ENCODE measurements at places on chromosomes 3 and 15.
A peak's percentile ranks its signal among the peaks of the same experiment; 100 is the strongest.

GRCh38 chr15:76034111-76034510 is 21.9 kb upstream of the NRG4 start:
- H3K4me1 ChIP-seq = no peaks in the 10 kb centered on the region
- H3K27me3 ChIP-seq = no peaks in the 10 kb centered on the region

- H3K4me1 ChIP-seq = no peaks in the 10 kb centered on the region
- DNase-seq = no peak
- H3K4me3 ChIP-seq = no peak overlapping the region
- no peak overlapping the region for H3K27ac ChIP-seq
- no peaks in the 10 kb centered on the region for H3K27me3 ChIP-seq
These were observed 418.8 kb downstream of the OTOL1 start for GRCh38 chr3:161915418-161915750.

DNA sequence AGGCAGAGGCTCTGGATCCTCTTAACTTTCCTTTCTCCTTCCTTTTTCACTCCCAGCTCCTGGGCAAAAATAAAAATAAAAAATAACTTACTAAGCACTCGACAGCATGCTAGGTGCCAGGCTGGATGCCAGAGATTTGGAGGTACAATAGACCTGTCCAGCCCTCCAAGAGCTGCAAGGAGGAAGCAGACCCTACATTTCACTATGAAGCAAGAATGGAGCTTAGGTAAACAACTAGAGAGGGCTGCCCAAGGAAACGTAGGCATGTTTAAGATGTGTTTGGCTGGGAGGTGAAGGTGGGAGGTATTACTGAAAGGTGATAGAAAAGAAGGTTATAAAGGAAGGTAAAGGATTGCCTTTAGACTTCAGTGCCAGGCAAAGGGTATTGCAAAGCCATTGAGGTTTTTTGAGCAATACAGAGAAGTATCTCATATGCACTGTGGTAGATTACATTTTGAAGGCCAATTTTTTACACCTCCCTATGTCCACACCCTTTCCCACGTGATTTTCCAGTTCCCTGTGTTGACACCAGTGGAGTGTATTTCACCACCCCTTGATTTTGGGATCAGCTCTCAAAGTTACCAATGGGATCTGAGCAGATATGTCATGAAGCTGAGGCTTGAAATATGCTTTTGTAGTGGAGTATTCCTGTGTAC is 69.1 kb downstream of the DCLK3 start:
- H3K36me3 ChIP-seq = no peaks in the 10 kb centered on the region
- no peaks in the 10 kb centered on the region for H3K4me1 ChIP-seq
- H3K4me3 ChIP-seq = no peak overlapping the region
- no peak overlapping the region for H3K27ac ChIP-seq
- H3K27me3 ChIP-seq = no peaks in the 10 kb centered on the region

DNA sequence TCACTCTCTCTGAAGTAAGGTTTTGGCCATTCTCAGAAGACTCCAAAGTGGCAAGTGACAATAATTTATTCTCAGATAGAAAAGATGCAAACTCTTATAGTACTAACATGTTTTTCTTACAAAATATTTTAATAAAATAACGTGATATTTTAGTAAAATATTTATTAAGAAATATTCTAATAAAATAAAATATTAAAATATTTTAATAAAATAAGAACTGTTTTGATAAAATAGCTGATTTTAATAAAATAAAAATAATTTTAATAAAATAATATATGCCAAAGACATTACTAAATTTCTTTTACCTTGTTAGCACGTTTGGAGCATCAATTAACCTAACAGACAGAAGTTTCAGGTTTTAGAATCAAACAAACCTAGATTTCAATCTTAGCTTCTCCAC is 424.0 kb upstream of the NECTIN3 start:
- no peak overlapping the region for H3K4me3 ChIP-seq
- H3K36me3 ChIP-seq = no peaks in the 10 kb centered on the region
- no peak overlapping the region for H3K27ac ChIP-seq
- no peak for DNase-seq

DNA sequence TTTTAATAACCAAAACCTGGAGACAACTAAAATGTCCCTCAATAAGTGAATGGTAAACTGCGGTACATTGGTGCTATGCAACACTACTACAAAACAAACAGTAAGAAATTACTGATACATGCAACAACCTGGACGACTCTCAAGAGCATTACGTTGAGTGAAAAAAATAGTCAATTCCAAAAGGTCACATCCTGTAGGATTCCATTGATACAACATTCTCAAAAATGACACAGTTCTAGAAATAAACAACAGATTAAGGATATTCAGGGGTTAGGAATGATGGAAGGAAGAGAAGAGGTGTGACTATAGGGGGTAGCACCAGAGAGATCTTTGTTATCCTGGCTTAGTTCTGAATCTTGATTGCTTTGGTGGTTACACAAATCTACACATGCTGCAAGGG is 72.2 kb downstream of the ZNF148 start:
- no peaks in the 10 kb centered on the region for H3K27me3 ChIP-seq
- H3K36me3 ChIP-seq = no peaks in the 10 kb centered on the region
- no peak overlapping the region for H3K4me3 ChIP-seq
- DNase-seq = no peak
- no peak overlapping the region for H3K27ac ChIP-seq

GRCh38 chr15:52161406-52161966 is 29.7 kb downstream of the GNB5 start:
- no peaks in the 10 kb centered on the region for H3K27me3 ChIP-seq
- no peaks in the 10 kb centered on the region for H3K4me1 ChIP-seq
- no peaks in the 10 kb centered on the region for H3K36me3 ChIP-seq
- no peak overlapping the region for H3K27ac ChIP-seq
- H3K4me3 ChIP-seq = no peak overlapping the region

DNA sequence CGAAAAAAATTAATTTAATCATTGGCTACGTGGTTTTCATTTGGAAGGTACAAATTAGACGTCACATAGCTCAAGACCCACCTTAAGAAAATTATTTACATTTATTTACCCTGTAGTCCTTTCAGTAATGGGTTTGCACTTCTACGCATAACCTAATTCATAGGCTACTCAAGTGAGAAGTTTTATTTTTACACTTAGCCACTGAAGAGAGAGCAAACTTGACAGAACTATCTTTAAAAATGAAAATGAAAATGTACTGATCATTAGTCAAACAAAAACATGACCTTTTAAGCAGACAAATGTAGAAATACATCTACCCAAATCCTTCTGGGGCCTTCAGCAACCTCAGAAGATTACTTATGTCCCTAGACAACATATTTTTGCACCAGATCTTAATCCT is 269.4 kb upstream of the TTC14 start:
- H3K36me3 ChIP-seq = no peaks in the 10 kb centered on the region
- H3K27me3 ChIP-seq = no peaks in the 10 kb centered on the region
- H3K27ac ChIP-seq = no peak overlapping the region
- DNase-seq = no peak

DNA sequence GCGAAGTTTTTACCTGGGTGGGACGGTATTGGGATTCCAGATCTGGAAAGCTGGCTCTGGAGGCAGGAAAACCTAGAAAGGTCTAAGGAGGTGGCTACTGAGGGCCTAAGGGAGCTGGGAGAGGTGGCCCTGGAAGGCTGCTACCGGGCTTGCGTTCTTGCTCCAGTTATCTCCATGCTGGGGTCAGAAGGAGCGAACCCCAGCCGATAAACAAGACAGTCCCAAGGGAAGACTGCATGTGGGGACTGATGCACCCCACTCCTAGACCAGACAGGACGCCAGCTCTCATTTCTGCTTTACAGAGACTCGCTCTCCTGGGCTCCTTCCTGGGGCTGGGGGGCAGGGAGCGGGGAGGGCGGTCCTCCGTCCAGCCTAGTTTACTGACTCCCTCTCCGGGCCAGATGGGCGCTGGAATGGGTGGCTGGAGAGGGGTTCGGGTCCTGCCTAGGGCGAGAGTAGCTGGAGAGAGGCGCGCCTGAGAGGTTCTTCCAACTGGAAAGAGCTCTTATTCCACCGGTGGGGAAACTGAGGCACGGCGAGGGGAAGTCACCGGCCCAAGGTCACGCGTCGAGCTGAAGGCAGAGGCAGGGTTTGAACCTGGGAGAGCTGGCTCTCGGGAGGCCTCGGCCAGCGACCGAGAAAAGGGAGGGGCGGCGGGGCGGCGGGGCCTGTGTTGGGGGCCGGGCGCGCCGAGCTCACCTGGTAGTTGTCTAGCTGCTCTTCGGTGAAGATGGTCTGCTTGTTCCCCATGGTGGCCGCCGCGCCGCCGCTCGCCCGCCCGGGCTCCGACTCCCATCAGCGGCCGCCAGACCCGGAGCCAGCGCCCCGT is 565 bp downstream of the CIB2 start:
- H3K4me1 ChIP-seq = no peaks in the 10 kb centered on the region
- DNase-seq = no peak
- H3K36me3 ChIP-seq = no peaks in the 10 kb centered on the region
- H3K4me3 ChIP-seq = peak overlapping the region; percentile 46
- peak overlapping the region; percentile 88 for H3K27ac ChIP-seq

- H3K4me1 ChIP-seq = no peaks in the 10 kb centered on the region
- no peak overlapping the region for H3K4me3 ChIP-seq
- peak; percentile 29 for DNase-seq
These were observed 100.5 kb upstream of the RGMA start for GRCh38 chr15:93189561-93189960.

DNA sequence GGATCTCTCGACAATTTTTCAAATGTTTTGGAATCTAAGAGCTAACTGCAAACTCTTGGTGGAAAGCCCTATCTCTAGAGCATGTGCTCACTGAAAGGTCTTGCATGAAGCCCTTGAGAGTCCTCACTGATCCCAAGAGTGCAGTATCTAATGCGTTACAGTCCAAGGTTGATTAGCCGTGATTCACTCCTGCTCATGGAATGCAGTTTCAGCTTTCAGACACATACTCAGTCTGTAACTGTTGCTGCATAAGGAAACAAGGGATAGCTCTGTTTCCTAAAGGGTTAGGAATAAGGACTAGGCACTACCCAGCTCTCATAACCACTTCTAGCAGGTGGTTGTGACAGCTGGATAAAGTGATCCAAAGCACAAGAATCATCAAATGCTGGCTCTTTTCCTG is 687.4 kb upstream of the CFAP20DC start:
- no peaks in the 10 kb centered on the region for H3K36me3 ChIP-seq
- no peak overlapping the region for H3K4me3 ChIP-seq
- no peaks in the 10 kb centered on the region for H3K27me3 ChIP-seq
- no peak overlapping the region for H3K27ac ChIP-seq
- H3K4me1 ChIP-seq = no peaks in the 10 kb centered on the region

DNA sequence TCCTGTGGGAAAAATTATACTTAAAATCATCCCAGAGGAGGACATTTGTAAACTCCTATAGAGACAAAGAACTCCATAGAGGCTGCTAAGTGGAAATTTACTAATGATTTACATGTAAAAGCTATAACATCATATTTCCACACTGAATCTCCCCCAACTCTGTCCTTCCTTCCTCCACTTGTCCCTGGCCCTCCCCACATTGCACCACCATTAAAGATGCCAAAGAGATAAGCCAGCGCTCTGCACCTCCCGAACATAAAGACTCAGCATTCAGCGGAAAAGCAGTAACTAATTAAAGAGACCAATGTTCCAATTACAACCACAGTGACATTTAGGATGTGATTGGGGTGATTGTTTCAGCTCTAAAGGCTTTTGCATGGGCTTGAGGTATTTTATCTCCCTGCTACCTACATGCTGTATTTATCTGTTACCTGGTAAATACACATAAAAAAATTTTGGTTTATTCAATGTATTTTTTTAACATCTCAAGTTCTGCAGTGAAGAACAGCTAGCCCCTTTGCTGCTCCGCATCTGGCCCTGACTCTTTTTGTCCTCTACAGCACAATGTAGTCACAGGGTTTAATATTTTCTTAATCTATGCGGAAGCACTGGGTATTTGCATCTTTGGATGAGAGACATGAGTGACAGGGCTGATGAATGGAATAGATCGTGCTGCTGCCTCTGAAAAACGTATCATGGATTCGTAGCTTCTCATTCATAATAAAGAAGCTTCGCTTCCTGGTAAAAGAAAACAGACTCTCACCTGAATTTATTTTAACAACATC is 35.3 kb upstream of the B3GNT5 start:
- no peaks in the 10 kb centered on the region for H3K36me3 ChIP-seq
- no peaks in the 10 kb centered on the region for H3K27me3 ChIP-seq
- H3K27ac ChIP-seq = no peak overlapping the region
- no peak for DNase-seq
- no peaks in the 10 kb centered on the region for H3K4me1 ChIP-seq

DNA sequence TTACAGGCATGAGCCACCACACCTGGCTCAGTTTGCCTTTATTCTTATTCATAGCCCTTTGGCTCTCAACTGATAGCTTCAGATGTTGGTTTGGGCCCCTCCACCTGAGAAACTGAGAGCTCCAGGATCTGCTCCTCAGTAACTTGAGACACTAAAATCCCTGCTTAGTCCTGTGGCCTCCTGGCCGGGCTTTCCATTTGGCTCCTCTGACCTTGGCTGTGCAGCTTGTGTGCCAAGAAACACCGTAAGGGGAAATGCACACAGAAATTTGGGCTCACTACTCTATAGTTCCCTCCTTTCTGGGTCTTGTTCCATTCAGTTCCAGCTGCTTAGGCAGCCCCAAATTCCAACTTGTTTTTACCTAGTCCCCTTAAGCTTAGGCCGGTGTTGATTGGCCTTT is 24.9 kb downstream of the NIPA2 start:
- no peak overlapping the region for H3K27ac ChIP-seq
- H3K4me1 ChIP-seq = no peaks in the 10 kb centered on the region
- H3K4me3 ChIP-seq = no peak overlapping the region
- H3K36me3 ChIP-seq = no peaks in the 10 kb centered on the region

- H3K27me3 ChIP-seq = no peaks in the 10 kb centered on the region
- H3K4me1 ChIP-seq = no peaks in the 10 kb centered on the region
- no peak overlapping the region for H3K4me3 ChIP-seq
- no peak overlapping the region for H3K27ac ChIP-seq
- no peak for DNase-seq
These were observed 129.8 kb downstream of the MINAR1 start for GRCh38 chr15:79561982-79562381.

- no peaks in the 10 kb centered on the region for H3K4me1 ChIP-seq
- DNase-seq = no peak
- H3K36me3 ChIP-seq = no peaks in the 10 kb centered on the region
- no peaks in the 10 kb centered on the region for H3K27me3 ChIP-seq
- H3K4me3 ChIP-seq = no peak overlapping the region
These were observed 52.1 kb downstream of the ITGA11 start for GRCh38 chr15:68379759-68380290.

GRCh38 chr15:63493436-63493835 is 11.0 kb upstream of the USP3 start:
- DNase-seq = no peak
- H3K4me1 ChIP-seq = peaks cover 25% of the 10 kb centered on the region

DNA sequence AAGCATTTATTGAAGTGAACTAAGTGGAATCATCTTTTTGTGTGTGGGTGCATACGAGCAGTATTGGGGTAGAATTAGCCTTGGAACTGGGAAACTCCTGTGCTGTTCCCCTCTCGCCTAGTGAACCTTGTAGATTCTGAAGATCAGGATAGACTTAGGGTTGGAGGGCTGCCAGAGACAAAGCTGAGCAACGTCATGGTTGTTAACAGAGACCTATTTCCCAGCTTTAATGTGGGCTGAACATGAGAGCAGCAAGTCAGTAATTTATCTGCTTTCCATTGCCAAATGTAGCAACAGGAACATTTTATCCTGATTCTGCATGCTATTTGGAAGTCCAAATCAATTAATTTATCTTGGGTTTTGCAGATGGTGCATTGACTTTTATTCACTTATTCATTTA is 246.6 kb downstream of the IL20RB start:
- H3K4me3 ChIP-seq = no peak overlapping the region
- H3K27me3 ChIP-seq = no peaks in the 10 kb centered on the region
- H3K27ac ChIP-seq = no peak overlapping the region
- no peaks in the 10 kb centered on the region for H3K36me3 ChIP-seq
- no peaks in the 10 kb centered on the region for H3K4me1 ChIP-seq

GRCh38 chr3:90011996-90012395 is 904.6 kb downstream of the EPHA3 start:
- no peak overlapping the region for H3K27ac ChIP-seq
- no peak for DNase-seq
- H3K27me3 ChIP-seq = no peaks in the 10 kb centered on the region
- no peaks in the 10 kb centered on the region for H3K4me1 ChIP-seq
- H3K36me3 ChIP-seq = no peaks in the 10 kb centered on the region
